Activated naive CD8-positive, alpha-beta T cell treated with anti-CD3 and anti-CD28 coated beads, Interleukin-2, amount 50 U/mL, for 16 hours (primary cell): ENCODE measurements at places on chromosomes 11 and 22.

GRCh38 chr22:25735650-25736049, 6.3 kb upstream of the MYO18B start:
- no peak for DNase-seq

- no peak for DNase-seq
These were observed 358.7 kb upstream of the PDGFD start for GRCh38 chr11:104522650-104523049.

GRCh38 chr22:19628038-19628776, 86.1 kb upstream of the SEPTIN5 start:
- DNase-seq, result no peak

DNA sequence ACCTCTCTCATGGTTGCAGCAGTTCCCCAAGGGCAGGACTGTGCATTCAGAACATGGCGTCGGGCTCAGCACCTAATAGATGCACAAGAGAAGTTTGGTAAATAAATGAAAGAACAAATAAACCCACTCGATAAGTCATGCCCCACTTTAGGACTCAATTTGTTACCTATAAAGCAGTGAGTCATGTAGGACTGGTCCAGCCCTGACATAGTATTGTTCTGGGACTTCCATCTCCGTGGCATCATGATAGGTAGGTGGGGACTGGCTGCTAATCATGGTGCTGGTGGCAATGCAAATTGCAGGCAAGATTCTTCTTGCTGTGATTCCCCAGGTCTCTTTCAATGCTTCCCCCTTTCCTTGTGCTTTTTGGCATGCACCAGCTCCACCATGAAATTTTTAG, 118.2 kb upstream of the CSNK2A3 start:
- no peak for DNase-seq

- DNase-seq, result no peak
These were observed 944.3 kb downstream of the BRD1 start for GRCh38 chr22:48883211-48883960.

GRCh38 chr11:128660947-128661346, 32.9 kb upstream of the FLI1 start:
- no peak for DNase-seq

DNA sequence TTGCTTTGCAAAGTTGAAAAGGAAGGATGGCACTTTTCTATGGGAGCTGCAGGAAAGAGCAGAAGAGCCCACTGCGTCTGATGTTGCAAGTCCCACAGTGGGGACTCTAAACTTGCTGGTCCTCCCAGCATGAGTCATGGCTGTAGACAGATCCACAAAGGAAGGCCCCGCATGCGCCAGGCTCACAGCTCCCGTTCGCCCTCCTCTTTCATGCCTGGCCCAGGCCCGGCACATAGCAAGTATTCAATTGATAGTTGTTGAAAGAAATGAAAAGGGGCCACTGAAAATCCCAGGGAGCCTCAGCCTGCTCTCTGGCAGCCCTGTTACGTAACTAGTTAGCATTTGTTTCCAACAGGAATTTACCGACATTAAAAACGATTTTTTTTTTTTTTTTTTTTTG, 18.9 kb downstream of the AP1B1 start:
- no peak for DNase-seq

GRCh38 chr11:109552376-109552775, 130.4 kb downstream of the C11orf87 start:
- no peak for DNase-seq

DNA sequence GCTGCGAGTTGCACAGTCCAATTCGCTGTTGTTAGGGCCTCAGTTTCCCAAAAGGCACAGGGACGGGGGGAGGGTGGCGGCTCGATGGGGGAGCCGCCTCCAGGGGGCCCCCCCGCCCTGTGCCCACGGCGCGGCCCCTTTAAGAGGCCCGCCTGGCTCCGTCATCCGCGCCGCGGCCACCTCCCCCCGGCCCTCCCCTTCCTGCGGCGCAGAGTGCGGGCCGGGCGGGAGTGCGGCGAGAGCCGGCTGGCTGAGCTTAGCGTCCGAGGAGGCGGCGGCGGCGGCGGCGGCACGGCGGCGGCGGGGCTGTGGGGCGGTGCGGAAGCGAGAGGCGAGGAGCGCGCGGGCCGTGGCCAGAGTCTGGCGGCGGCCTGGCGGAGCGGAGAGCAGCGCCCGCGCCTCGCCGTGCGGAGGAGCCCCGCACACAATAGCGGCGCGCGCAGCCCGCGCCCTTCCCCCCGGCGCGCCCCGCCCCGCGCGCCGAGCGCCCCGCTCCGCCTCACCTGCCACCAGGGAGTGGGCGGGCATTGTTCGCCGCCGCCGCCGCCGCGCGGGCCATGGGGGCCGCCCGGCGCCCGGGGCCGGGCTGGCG, at the start of gene BCR:
BCR (plus strand) TSS at position 209 of the 592 bp plus-strand sequence. CDS start 452 bp downstream, outside the sequence.
- DNase-seq, result peak; percentile 25

DNA sequence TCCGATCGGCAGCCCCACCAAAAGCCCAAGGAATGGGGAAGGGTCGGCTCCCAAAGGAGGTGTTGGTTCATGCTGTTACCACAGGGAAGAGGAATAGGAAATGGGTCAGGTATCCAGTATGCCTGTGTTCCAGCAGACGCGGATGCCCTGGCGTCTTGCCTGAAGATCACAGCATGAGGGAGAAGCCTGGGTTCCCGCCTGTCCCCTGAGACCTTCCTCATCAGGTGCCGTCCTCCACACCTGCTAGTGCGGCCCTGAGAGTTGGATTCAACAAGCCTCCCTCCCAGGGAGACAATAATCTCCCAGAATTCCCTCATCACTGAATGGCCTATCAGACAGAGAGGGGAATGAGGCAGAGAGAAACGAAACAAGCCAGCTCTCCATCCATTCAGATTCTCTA, 92.2 kb downstream of the SPATA19 start:
- no peak for DNase-seq

DNA sequence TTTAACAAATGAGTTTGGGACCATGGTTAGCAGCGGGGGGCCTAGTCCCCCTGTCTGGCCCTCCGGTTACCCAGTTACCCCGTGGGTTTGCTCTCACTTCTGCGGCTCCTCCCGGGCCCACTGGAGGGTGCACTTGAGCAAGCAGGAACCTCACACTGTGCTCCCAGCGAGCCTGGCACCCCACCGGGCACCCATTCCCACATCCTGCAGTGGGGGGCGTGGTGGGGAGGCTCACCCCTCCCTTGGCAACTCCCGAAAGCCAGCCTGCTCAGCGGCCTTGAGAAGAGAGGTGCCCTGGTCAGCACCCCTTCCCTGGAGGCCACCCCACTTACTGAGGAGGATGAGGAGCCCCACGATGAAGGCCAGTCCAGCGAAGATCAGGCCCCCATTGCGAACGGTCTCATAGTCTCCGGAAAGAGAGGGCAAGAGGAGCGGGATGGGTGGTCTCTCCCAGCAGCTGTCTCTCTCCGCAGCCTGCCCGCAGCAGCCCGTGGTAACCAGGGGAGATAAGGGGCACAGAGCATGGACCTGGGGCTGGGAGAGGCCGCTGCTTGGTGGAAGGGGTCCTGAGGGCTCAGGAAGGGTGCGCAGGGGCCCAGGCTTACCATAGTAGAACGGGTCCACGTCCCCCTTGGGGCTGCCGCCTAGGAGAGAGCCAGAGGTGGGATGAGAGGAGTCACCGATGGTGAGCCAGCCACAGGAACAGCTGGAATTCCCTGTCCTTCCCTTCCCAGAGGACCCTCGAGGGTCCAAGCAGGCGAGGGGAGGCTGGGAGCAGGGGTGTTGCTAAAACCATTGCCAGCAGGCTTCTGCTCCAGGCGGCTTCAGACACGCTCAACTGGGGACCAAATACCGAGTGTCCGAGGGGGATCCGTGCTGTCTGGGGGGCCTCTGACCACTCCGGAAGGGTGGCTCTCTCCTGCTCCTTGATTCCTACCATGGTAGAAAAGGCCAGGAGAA, 2.2 kb downstream of the FXYD2 start:
- DNase-seq, result peak; percentile 29

- DNase-seq, result no peak
These were observed 347.3 kb upstream of the RAG2 start for GRCh38 chr11:36945384-36945783.

GRCh38 chr11:103920449-103920848, 116.0 kb upstream of the DDI1 start:
- DNase-seq, result no peak

DNA sequence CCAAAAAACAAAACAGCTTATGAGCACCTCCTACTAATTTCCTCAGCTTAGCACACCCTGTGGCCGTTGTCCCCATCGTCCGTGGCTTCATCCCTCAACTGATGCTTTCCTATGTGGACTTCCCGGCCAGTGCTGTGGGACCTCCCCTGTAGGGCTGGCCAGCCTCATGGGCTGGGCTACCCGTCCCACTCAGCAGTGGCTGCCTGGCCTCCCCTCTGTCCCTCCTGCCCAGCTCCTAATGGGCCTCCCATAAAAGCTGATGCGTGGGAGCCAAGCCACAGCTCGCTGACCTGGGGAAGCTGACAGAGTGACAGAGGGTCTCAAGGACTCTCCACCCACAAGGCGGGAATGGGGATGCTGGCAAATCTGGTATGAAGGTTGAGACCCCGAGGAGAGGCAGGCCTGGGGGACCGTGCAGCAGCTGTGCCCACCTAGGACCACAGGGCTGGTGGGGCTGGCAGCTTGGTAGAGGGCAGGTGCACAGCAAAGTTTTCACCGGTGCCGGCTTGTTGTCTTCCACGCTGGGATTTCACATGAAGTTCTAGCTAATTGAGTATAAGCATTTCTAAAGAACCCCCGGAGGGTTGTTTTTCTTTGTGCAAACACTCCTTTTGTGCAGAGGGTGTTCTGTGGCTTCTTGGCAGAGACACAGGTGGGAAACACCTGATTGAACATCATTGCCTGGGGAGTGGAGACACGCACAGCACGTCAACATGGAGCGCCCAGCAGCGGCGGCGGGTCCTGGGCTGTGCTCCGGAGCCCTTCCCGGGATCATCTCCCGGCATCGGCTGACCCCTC, 23.2 kb downstream of the TBX1 start:
- DNase-seq, result no peak

- no peak for DNase-seq
These were observed 52.5 kb downstream of the C22orf31 start for GRCh38 chr22:29009148-29009547.

DNA sequence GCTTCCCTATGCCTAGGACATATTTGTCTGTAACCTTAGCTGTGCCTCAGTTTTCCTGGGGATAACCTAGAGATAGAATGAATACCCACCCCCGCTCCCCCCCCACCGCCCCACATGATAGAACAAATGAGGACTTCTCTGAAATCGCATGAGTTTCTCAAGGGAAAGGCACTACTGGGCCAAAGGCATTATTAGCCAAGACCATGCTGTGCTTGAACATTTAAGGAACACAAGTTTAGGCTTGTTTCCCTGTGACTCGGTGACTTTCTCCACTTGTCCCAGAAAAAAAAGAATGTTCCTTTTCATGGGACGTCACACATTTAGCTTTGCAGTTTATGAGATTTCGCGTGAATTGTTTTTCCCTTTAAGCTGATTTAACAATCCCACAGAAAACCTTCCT, 51.4 kb upstream of the CRTAM start:
- DNase-seq, result no peak

- DNase-seq, result no peak
These were observed 1299.3 kb downstream of the TBC1D22A start for GRCh38 chr22:48061726-48062125.

GRCh38 chr11:70082829-70083228, 4.7 kb downstream of the ANO1 start:
- no peak for DNase-seq

- no peak for DNase-seq
These were observed 13.2 kb upstream of the LINC01488 start for GRCh38 chr11:69468221-69468620.

GRCh38 chr22:43217285-43218030, 30.5 kb upstream of the TTLL12 start:
- no peak for DNase-seq

DNA sequence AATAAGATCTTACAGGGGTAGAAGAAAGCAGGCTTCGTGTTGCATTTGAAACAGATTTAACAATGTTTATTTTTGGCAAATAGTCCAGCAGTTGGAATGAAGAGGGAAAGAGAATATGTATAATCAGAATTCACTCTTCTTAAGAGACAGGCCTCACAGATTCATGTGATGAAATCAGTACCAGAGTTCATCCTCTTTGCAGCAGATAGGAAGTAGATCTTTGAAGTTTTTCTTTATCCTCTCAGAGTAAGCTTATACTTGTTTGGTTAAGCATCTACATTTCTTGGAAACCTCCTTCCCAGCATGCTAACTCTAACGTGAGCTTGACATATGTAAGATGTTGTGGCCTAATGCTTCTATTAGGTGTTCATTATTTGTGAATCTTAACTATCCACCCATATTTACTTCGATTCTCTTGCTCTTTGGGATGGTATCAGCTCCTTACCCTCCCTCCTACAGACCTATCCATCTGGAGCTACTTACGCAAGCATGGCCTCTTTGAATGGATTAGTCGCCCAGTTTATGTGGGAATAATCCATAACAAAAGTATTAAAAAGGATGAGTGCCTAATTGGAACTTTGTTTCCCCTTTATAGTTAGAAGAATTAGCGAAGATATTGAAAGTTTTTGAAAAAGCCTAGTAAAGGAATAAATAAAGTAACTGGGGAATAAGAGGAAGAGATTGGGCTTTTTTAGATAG, 80.1 kb downstream of the PRMT3 start:
- DNase-seq, result no peak

DNA sequence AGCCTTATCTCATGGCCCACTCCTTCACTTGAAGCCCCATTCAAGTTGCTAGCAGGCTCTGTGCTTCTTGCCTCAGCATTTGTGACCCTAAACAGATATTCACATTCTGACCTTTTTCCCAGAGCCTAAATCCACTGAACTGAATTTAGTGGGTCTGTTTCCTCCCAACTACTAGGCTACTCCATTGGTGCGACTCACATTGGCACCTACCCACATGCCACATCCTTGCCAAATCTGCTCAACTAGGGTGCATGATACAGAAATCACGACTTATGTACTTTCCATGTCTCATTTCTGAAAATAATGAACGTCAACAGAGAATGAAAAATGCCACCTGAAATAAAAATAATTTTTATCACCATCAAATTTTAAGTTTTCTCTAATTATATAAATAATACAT, 8.4 kb upstream of the MMP12 start:
- DNase-seq, result no peak

DNA sequence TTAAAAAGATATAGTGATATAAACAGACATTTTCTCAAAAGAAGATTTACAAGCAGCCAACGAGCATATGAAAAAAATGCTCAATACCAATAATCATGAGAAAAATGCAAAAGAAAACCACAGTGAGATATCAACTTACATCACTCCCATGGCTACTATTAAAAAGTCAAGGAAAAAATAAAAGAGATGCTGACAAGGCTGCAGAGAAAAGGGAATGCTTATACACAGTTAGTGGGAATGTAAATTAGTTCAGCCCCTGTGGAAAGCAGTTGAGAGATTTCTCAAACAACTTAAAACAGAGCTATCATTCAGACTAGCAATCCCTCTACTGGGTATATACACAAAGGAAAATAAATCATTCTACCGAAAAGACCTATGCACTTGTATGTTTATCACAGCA, 97.1 kb upstream of the CARD18 start:
- DNase-seq, result no peak

GRCh38 chr11:6682936-6683861, at the start of gene MRPL17:
Gene MRPL17, minus strand, starts transcription at chr11:6683340. Its CDS starts 44 bp downstream, at chr11:6683296.
- DNase-seq, result peak; percentile 96
